Endodermal cell (in vitro differentiated cells): ENCODE measurements at places on chromosomes 12 and 14. TPM values are rescaled to one million over a fixed set of nuclear protein-coding genes. Genes with fewer than 3 reads are reported as not detected.

DNA sequence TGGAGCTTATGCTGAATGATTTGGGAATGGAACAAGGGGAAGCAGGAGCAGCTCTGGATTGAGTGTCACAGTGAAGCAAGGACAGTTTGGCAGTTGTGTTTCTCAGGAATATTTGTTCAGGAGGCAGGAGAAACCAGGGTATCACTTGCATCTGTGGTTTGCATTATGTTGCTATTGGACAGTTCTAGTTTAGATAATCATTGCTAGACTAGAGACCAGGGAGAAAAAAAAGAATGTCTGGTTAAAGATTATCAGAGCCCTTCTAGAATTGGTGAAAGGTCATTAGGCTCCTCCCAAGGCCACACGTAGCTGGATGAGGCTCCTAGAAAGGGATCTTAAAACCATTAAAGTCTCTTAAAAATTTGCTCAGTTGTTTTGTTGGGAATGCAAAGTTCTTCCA lies 17.0 kb upstream of the SRSF5 start:
- DNase-seq: no peak
- no peaks in the 10 kb centered on the region for H3K27me3 ChIP-seq
- H3K4me1 ChIP-seq: no peaks in the 10 kb centered on the region
- no peaks in the 10 kb centered on the region for H3K36me3 ChIP-seq
- no peak overlapping the region for H3K27ac ChIP-seq

GRCh38 chr14:20608383-20609110 lies 17.4 kb upstream of the RNASE12 start:
- no peaks in the 10 kb centered on the region for H3K36me3 ChIP-seq
- DNase-seq: peak; percentile 52
- H3K27me3 ChIP-seq: no peaks in the 10 kb centered on the region
- no peaks in the 10 kb centered on the region for H3K4me1 ChIP-seq
- H3K4me3 ChIP-seq: no peak overlapping the region

Gene SMCO2
- total RNA-seq: 0.31 to 0.48 TPM in 2 of 3 replicates, not detected in the other

DNA sequence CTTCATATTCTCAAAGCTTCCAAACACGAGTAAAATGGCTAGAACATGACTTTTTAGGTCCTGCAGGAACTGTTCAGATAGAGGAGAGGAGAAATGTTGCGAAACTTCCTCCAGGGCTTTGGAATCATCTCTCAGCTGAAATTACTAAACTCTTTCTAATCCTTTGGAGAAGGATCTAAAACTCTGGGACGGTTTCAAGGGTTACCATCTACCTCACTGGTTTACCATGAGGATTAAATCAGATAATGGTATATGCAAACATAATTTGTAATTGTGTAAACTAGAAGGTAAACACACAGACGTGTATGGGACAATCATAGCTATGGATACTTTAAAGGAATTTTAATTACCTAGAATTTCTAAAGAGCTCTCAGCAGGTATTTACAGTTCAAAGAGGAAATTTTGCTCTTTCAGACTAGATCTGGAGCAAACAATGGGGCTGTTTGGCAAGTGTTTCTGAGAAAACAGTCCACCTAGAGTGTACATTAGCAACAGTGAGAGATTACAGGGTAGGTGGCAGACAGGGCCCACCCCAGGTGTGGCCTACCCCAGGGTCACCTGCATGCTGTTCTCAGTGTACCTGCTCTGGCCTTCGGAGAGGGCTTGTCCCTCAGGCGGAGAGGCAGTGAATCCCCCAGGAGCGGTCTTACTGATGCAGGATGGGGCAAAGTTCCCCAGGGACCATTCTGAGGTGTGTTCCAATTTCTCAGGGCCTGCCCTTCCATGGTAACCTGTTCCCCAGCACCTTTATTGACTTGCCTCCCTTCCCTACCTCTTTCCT lies 124.7 kb upstream of the MAX start:
- H3K36me3 ChIP-seq: no peaks in the 10 kb centered on the region
- peaks cover 15% of the 10 kb centered on the region for H3K4me1 ChIP-seq
- peak; percentile 90 for DNase-seq
- no peak overlapping the region for H3K4me3 ChIP-seq
- H3K27me3 ChIP-seq: no peaks in the 10 kb centered on the region

Gene WNT1
- total RNA-seq: not detected in 2 replicates

Gene TAS2R31
- total RNA-seq: 5.9 and 12.4 TPM in 2 replicates

GRCh38 chr14:102280376-102280962 lies 24.5 kb downstream of the MOK start:
- H3K36me3 ChIP-seq: peaks cover 4% of the 10 kb centered on the region
- no peaks in the 10 kb centered on the region for H3K4me1 ChIP-seq
- H3K4me3 ChIP-seq: no peak overlapping the region
- H3K27me3 ChIP-seq: no peaks in the 10 kb centered on the region

GRCh38 chr12:94202245-94203180 lies 54.1 kb downstream of the PLXNC1 start:
- no peaks in the 10 kb centered on the region for H3K27me3 ChIP-seq
- H3K4me1 ChIP-seq: peaks cover 4% of the 10 kb centered on the region
- DNase-seq: peak; percentile 28
- no peaks in the 10 kb centered on the region for H3K36me3 ChIP-seq
- no peak overlapping the region for H3K4me3 ChIP-seq
- H3K27ac ChIP-seq: no peak overlapping the region

Gene PAPLN
- 14.2 to 18.4 TPM (median 16.5 TPM) in 3 replicates for total RNA-seq

Gene PIK3C2G
- total RNA-seq: 0.42 TPM in 1 of 3 replicates, not detected in the others

Gene DEPDC4
- total RNA-seq: 5.1 to 10.6 TPM (median 7.3 TPM) in 3 replicates

Gene CCND2
- 277 and 362 TPM in 2 replicates for total RNA-seq
